Lung microvascular endothelial cell (primary cell): ENCODE measurements at places on chromosomes 12 and 14.

DNA sequence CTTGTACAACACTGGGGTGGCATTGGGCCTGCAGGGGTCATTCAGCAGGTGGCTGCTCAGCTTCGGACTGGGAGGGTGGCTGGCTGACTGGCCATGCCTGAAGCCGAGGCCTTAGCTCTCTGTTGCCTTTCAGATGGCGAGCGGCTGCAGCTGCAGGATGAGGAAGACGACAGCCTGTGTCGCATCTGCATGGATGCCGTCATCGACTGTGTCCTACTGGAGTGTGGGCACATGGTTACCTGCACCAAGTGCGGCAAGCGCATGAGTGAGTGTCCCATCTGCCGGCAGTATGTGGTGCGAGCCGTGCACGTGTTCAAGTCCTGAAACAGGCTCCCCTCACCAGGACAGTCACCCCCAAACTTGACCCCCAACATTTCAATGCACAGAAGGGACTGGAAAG is 23.3 kb downstream of the RNF34 start:
- DNase-seq, result no peak

- no peak for DNase-seq
Observed at GRCh38 chr12:43903686-43904085, 67.8 kb downstream of the TMEM117 start.

DNA sequence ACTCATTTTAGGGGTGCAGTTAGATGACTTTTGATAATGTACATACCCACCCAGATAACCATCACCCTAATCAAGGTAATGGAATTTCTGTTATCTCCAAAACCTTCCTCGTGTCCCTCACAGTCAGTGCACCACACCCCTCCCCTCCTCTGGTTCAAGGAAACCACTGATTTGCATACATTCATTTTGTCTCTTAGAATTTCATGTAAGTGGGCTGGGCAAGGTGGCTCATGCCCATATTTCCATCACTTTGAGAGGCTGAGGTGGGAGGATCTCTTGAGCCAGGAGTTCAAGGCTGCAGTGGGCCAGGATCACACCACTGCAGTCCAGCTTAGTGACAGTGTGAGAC is 15.7 kb downstream of the ADIPOR2 start:
- no peak for DNase-seq

GRCh38 chr12:102385343-102385742 is 95.0 kb downstream of the IGF1 start:
- DNase-seq, result no peak
